Effector CD4-positive, alpha-beta T cell (primary cell): ENCODE measurements at places on chromosomes 12 and 14.

- DNase-seq: no peak
Observed at GRCh38 chr12:32906399-32907165, 10.0 kb upstream of the PKP2 start.

- DNase-seq: no peak
Observed at GRCh38 chr14:55698051-55698450, 118.0 kb downstream of the KTN1 start.

DNA sequence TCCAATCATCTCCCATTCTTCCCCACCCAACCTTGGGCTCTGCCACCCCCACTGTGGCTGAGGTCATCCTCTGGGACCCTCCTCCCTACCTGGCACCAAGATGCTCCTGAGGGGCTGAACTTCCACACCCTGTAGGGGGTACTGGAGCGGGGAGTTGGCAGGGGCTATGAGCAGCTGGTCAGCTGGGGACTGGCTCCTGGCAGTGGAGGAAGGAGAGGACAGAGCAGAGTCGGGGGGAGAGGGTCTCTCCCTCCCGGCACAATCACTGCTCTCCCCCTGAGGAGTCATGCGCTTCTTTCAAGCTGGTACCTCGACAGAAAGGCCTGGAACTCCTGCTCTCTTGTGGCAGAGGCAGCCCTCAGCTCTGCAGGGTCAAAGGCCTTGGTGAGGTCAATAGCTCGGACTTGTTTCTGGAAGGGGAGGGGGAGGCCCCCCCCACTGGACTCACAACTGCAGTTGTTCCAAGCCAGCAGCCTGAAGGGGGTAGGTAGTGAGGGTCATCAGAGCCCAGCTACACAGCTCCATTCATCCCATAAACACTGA is 2.0 kb downstream of the B4GALNT1 start:
- DNase-seq: no peak

DNA sequence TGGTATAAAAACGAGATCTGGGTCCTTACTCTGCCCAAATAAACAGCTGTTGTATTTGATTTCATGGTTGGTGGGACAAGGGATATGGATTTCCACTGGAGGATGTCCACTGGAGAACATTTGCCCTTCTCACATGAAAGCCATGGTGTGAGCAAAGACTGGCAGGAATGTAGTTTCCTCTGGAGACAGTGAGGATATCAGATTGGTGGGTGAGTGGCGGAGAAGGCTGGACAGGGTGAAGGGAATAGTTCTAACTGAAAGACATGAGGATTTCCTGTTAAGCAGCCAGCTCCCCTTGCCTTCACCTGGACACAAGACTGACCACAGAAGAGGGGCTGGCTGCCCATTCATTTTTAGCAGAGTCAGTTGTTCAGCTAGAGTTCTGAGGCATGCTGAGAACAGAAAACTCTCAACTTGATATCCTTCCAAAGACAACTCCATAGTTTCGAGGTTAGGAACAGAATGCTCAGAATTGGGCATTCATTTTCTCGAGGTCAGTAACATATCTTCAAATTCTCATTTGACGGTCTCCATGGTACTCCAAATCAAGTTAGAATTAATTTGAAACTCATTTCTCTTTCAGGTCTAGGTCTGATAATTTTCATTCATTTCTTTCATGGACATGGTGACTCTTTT is 365.7 kb downstream of the LRIG3 start:
- no peak for DNase-seq

DNA sequence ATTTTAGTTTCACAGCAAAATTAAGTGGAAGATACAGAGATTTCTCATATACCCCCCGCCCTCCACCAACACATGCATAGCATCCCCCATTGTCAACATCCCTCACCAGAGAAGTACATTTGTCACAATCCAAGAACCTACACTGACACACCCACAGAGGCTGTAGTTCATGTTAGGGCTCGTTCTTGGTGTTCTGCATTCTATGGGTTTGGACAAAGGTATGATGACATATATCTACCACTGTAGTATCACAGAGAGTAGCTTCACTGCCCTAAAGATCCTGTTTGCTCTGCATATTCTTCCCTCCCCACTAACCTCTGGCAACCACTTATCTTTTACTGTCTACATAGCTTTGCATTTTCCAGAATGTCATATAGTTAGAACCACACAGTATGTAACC is 444.6 kb upstream of the DCN start:
- no peak for DNase-seq

DNA sequence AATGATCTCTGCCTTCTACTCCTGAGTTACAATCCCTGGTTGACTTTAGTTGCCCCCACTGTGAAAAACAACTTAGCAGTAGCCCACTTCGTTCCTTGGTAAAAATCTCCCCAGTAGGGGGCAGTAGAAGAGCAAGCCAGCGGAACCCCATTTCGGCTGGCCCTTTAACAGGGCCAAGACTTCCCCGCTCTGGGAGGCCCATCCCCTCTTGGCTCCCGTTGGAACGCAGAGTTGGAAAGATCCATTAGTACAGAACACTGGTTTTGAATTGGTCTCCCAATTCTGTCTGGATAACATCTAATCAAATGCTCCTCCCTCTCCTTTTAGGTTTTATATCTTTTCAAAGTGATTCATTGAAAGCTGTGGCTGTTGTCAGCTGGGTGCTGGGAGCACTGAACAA is 1133.3 kb downstream of the BCL11B start:
- DNase-seq: peak; percentile 57
